Kidney epithelial cell (primary cell): ENCODE measurements at places on chromosomes 7 and 10.

GRCh38 chr10:3054851-3055199 lies 12.5 kb upstream of the PFKP start:
- no peak for DNase-seq

DNA sequence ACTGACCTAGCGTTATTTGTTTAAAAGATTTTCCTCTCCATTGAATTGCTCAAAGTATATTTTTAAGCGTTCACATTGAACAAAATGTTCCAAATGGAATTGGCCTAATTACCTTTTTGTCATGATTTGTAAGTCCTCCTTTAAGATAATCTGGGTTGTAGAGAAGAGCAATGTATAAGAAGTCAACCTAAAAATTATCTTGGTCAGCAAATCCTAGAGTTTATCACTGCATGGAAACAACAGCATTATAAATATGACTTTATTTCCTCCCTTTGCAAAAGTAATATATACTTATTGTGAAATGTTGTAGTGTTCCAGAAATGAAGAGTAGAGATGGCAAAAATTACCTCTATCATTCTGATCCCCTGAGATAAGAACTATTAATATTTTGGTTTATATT lies 59.2 kb downstream of the TAX1BP1 start:
- no peak for DNase-seq

DNA sequence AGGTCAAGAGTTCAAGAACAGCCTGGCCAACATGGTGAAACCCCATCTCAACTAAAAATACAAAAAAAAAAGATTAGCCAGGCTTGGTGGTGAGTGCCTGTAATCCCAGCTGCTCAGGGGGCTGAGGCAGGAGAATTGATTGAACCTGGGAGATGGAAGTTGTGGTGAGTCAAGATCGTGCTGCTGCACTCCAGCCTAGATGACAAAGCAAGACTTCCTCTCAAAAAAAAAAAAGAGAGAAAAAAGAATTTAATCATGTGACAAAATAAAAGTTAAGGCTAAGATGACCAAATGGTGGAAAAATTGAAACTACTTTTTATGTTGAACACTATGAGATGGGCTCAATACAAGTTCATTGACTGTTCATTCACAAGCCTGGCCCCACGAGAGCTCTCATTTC lies 141.1 kb upstream of the WDR11 start:
- DNase-seq: no peak

DNA sequence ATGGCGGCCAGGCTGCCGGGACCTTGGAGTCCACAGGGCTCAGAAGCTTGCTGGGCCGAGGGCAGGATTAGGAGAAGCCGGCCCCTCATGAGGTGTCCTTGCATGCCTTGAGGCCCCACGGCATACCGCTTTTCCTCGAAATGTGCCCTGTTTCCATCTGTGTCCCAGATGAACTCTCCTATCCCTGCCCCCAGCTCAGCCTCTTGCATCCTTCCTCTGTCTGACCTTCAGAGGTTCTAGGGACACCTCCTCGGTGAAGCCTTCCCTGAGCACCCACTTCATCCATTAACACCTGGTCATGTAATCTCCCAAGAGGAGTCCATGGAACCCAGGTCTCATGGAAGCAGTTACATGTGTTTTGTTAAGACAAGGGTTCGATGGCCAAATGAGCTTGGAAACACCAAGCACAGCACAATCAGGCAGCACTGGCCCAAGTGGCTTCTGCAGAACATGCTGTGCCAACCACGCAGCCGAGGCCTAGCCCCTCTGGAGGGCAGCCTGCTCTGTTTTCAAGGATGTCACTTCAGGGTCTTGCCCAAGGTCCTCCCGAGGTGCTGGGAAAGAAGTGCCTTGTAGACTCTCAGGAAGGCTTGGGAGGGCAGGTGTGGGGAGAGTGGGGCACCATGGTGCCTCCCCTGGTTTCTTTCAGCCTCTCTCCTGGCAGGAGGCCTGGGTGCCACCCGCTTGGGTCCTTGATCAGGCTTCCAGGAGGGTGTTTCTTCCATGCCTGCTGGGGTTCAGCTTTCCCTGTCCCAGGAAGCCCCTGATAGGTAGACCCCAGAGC lies 124.3 kb downstream of the NEURL1 start:
- no peak for DNase-seq

DNA sequence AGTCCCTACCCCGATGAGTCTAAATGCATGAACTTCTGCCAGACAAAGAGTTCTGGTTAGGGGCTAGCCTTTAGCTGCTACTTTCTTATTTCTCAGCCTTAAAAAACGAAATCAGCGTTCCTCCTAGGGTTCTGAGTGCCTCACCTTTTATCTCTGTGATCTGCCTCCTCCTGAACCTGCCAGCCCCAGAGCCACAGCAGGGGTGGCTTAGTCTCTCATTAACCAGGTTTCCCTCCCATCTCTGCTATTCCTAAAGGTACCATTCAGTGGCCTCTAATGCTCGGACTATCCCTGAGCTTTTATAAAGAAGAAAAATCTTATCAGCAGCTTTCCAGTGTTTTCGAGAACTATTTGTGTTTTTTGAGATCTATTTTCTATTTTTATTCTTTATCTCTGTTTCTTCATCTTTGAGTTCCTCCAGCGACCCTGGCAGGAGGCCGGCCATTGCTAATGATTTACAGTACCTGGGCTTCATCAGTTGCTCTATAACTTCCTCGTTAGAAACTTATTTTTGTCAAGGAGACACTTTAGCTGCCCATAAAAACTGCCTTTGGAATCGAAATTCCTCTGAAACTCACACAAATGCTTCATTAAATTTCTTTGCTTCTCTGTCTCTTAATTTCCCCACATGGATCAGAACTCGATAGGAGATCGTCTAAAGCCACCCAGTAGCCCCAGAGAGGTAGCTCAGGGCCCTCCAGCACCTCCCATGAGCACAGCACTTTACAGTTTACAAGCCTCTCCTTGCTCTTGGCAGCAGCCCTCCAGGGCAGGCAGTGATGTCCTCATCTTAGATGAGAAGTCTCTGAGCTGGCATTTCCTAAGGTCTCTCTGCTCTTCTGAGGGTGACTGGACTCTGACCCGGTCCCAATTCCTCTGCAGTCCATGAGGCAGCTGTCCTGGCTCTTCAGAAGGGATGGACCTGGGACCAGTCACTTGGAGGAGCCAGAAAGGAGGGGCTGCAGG lies 149.1 kb downstream of the EBF3 start:
- no peak for DNase-seq
